ENCODE measurements at places on chromosomes 5 and 9. TPM values are rescaled to one million over a fixed set of nuclear protein-coding genes. Genes with fewer than 3 reads are reported as not detected.

Gene AMBP
- not detected for total RNA-seq

Gene UBTD2
- total RNA-seq = 26.1 TPM

Gene LCN1
- total RNA-seq = not detected

Gene FAM78A
- 1.7 TPM for total RNA-seq

Gene SLC36A3
- not detected for total RNA-seq

Gene IFNE
- total RNA-seq = 0.75 TPM

Gene OBP2B
- not detected for total RNA-seq

Gene PCDHGA7
- 0.57 TPM for total RNA-seq

Gene FOXD4
- total RNA-seq = 0.52 TPM

All from LHCN-M2 (cell line).